Left lung (tissue), 14 donors: ENCODE measurements at places on chromosomes 5 and 9. TPM values are rescaled to one million over a fixed set of nuclear protein-coding genes. Genes with fewer than 3 reads are reported as not detected.

GRCh38 chr5:180197016-180197702 lies 11.9 kb downstream of the RASGEF1C start:
- H3K27me3 ChIP-seq = no peaks in the 10 kb centered on the region
- no peaks in the 10 kb centered on the region for H3K4me1 ChIP-seq
- DNase-seq = no peak

DNA sequence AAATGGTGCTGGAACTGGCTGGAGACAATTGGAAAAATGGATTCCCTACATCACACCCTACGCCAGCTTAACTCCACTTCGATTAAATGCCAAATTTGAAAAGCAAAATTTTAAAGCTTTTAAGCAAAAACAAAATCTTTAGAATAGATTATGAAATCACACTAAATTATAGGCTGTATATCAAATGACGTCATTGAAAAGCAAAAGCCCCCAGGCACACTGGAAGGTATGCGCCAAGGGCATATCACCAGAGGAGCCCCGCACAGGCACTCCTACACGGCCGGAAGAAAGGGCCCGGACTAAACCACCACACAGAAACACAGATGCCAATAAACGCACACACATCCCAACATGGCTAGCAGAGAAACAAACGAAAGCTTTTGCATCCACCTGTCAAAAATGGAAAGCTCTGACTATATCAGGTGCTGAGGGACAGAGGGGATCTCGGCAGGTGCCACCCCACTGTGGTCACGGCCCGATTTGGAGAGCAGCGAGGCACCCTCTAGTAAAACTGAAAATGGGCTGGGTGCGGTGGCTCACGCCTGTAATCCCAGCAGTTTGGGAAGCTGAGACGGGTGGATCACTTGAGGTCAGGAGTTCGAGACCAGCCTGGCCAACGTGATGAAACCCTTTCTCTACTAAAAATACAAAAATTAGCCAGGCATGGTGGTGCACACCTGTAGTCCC lies 17.0 kb upstream of the MXD3 start:
- peak; percentile 18 for DNase-seq
- H3K36me3 ChIP-seq = no peaks in the 10 kb centered on the region
- no peak overlapping the region for H3K4me3 ChIP-seq
- no peak overlapping the region for H3K27ac ChIP-seq
- peaks cover 10% of the 10 kb centered on the region for H3K4me1 ChIP-seq
- no peaks in the 10 kb centered on the region for H3K27me3 ChIP-seq

DNA sequence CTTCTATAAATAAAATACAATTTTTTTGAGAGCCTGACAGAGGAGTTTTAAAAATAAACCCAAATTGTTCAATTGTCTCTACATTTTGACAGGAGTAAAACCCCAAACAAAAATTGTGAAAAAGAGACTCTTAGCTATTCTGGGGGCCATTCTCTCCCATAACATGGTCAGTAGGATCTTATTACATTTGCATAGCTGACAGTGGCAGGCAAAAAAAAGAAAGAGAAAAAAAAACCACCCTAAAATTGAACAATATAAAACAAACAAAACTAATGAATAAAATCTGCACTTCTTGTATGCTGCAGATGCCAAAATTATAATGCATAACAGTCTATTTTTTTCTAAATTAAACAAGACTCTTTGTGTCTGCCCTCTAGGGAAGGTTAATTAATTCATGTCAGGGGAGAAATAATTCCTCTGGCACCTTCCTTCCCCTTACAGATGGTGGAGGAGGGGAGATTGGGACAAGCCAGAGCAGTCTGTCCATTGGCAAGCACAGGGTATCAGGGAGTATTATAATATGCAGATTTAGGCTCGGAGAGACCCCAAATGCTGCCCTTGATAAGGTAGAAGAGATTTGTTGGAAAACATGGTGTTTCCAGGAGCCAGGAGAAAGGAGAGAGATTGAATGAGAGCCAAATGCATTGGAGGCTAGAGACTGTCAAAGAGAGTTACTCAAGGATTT lies 79.7 kb upstream of the CDH6 start:
- no peak for DNase-seq
- H3K27me3 ChIP-seq = no peaks in the 10 kb centered on the region
- H3K4me3 ChIP-seq = no peak overlapping the region
- peaks cover under 1% of the 10 kb centered on the region for H3K4me1 ChIP-seq
- H3K27ac ChIP-seq = no peak overlapping the region
- H3K36me3 ChIP-seq = no peaks in the 10 kb centered on the region

- H3K36me3 ChIP-seq = no peaks in the 10 kb centered on the region
- no peak overlapping the region for H3K4me3 ChIP-seq
- no peaks in the 10 kb centered on the region for H3K27me3 ChIP-seq
- DNase-seq = no peak
These were observed 391.0 kb upstream of the PTPRD start for GRCh38 chr9:11003836-11004235.

GRCh38 chr5:6158974-6159831 lies 219.1 kb downstream of the MED10 start:
- H3K4me1 ChIP-seq = no peaks in the 10 kb centered on the region
- H3K4me3 ChIP-seq = no peak overlapping the region
- DNase-seq = no peak

DNA sequence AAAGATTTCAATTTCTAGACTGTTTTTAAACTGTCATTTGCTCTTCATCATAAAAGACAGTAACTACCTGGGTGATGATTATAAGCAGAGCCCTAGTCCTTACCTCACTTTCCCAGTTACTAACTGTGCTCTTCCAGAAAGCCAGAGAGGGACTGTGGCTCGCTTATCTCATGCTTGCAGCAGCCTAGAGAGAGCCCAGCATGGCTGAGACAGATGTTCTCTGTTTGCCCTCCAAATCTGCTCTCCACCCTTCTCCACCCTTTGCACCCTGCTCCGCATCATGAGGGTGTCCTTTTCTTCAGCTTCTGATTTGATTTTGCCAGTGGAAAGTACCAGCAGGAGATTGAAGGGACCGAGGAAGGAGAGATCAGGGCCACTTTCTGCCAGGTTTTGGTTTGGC lies 61.2 kb upstream of the SELENOP start:
- no peaks in the 10 kb centered on the region for H3K36me3 ChIP-seq
- no peak overlapping the region for H3K4me3 ChIP-seq

DNA sequence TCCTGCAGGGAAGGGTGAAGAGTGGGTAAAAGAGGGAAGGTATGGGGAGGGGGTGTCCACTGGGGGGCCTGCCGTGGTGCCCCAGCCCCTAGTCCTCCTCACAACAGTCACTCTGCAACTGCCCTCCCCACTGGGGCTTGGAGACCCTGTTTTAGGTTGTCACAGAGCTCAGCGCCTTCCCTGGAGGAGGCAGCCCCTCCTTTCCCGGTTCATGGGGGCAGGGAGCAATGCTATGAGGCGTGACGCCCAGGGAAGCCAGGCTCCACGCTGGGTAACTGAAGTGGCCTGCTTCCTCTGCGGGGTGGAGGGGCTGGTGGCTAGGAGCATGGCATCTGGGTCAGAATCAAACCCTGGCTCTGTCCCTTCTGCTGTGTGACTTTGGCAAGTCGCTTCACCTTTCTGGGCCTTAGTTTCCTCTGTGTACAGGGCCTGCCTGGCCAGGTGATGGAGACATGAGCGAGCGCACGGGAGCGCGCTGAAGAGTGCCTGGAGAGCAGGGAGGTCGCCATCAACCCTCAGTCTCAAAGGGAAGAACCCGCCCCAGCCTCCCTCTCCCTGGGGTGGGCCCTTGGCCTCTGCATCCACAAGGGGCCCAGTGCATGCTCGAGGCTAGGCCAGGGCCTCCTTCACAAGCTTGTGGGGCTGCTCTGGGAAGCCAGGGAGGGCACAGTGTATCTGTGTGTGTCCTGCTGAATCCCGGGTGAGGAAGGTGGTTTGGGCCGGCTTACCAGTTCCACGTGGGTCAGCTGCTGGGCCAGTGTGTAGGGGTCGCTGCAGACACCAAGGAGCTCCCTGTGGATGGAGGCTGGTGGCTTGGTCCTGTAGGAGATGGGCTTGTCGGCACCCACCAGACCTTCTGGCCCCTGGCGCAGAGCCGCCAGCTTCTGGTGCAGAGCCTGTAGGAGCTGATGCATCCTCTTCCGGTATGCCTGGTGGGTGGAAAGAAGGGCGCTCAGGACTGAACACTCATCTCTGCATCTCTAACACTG lies 56.4 kb upstream of the RNF130 start:
- H3K27me3 ChIP-seq = peaks cover 13% of the 10 kb centered on the region
- H3K27ac ChIP-seq = no peak overlapping the region
- no peak for DNase-seq
- no peaks in the 10 kb centered on the region for H3K4me1 ChIP-seq
- no peaks in the 10 kb centered on the region for H3K36me3 ChIP-seq

DNA sequence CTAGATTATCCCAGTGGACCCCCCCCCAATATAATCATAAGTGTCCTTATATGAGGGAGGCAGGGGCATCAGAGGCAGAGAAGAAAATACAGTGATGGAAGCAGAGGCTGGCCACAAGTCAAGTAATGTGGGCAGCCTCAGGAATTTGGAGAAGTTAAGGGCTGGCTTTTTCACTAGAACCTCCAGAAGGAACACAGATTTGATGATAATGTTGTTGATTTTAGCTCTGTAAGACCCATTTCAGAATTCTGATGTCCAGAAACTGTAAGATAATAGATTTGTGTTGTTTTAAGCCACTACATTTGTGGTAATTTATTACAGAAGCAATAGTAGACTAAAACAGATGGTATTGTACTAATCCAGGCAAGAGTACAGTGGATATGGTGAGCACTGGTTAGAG lies 36.3 kb upstream of the LRRTM2 start:
- no peak overlapping the region for H3K4me3 ChIP-seq
- no peaks in the 10 kb centered on the region for H3K4me1 ChIP-seq
- no peak overlapping the region for H3K27ac ChIP-seq
- no peaks in the 10 kb centered on the region for H3K27me3 ChIP-seq
- DNase-seq = no peak

DNA sequence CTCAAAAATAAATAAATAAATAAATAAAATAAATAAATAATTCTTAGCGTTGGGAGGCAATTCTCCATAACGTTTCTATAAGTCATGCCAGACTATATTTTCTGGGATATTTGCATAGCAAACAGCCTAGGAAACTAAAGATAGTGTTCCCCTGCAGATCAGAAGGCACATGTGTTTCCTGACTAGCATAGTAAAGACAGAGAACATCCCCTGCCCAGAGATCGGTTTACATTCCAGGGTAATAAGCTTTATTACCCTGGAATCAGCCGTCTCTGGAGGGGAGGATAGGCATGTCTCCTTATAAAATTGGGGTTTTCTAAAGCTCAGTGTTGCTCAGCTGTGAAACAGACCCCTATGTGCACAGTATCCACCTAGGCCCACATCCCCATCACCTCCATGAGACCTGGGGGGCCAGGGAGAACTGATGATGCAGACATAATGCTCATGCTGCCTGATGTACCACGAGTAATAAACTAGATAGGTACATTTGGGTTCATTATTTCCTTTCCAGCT lies 36.9 kb upstream of the IFNK start:
- no peaks in the 10 kb centered on the region for H3K36me3 ChIP-seq
- H3K27me3 ChIP-seq = no peaks in the 10 kb centered on the region
- no peaks in the 10 kb centered on the region for H3K4me1 ChIP-seq
- no peak overlapping the region for H3K4me3 ChIP-seq
- H3K27ac ChIP-seq = no peak overlapping the region

GRCh38 chr5:1808439-1808838 lies 7.2 kb downstream of the NDUFS6 start:
- H3K27ac ChIP-seq = no peak overlapping the region
- no peaks in the 10 kb centered on the region for H3K36me3 ChIP-seq
- no peak overlapping the region for H3K4me3 ChIP-seq
- H3K27me3 ChIP-seq = no peaks in the 10 kb centered on the region

DNA sequence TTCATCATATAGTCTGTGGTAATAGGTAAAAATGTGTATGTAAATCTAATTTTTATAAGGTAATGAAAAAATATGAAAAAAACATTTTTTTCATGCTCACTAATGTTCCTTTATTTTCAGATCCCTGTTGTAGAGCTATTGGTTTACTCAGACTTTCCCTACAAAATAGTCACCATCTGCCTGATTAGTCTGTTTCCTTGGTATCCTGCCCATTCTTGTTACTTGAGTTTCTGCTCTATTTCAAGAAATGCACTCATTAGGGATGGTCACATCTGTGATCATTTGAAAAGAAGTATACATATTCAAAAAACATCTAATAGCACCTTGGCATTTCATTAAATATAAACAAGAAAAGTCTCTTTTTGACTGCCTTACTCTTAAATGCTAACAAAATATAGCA lies 21.6 kb upstream of the RASA1 start:
- no peaks in the 10 kb centered on the region for H3K27me3 ChIP-seq
- H3K4me3 ChIP-seq = no peak overlapping the region
- no peaks in the 10 kb centered on the region for H3K36me3 ChIP-seq
- H3K27ac ChIP-seq = no peak overlapping the region

- H3K4me1 ChIP-seq = no peaks in the 10 kb centered on the region
- H3K27ac ChIP-seq = no peak overlapping the region
- H3K36me3 ChIP-seq = no peaks in the 10 kb centered on the region
- H3K4me3 ChIP-seq = no peak overlapping the region
- no peak for DNase-seq
- H3K27me3 ChIP-seq = no peaks in the 10 kb centered on the region
These were observed 90.5 kb upstream of the AGXT2 start for GRCh38 chr5:35138232-35138631.

DNA sequence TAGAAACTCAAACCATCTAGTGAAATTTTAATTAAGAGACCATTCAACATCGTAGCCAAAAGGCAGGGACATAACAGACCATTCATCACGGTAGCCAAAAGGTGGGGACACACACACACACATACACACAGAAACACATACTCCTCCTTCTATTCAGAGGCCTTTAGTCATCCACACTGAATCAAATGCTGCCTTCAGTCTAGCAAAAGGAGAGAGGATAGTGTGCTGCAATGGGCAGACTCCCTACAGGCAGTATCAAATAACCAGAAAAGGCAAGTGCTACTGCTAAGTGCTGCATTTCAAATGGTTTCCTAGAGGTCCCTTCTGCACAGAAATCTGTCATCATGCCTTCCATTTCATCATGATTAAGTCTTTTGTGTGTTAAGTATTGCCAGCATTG lies 303.9 kb downstream of the TRIM32 start:
- H3K36me3 ChIP-seq = no peaks in the 10 kb centered on the region
- H3K4me1 ChIP-seq = no peaks in the 10 kb centered on the region
- H3K27me3 ChIP-seq = no peaks in the 10 kb centered on the region
- H3K27ac ChIP-seq = no peak overlapping the region

DNA sequence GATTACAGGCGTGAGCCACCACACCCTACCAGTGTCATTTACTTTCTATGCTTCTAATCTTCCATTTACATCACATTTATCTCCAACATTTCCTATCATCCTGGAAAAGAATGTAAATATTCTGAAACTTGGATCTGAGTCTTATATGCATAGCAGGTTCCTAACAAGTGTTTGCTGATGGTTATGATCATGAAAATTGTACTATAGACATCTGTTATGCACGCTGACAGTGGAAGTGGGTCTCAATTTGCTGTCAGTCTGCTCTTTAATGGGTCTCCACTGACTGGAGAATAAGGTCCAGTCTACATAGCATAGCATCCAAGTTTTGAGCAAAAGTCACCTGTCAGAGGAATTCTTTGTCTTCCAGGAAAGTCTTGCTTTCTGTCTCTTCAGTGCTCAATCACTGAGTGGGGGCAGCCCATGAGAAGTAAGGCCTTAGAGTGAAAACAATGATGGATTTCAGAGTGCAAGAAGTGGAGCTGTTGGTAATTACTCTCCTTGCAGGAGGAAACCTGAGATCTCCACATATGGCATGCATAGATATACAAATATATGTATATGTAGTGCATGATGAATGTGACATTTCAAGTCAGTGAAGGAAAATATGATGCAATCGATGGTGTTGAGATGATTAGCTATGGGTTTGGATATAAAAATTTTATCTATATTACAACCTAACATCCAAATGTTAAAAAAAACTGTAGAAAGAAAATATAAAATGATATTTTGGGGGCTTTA lies 29.2 kb upstream of the MSANTD3 start:
- H3K36me3 ChIP-seq = no peaks in the 10 kb centered on the region
- no peak for DNase-seq
- no peak overlapping the region for H3K4me3 ChIP-seq
- no peaks in the 10 kb centered on the region for H3K27me3 ChIP-seq

Gene CACFD1
- total RNA-seq = 48.4 TPM

Gene SLC22A4
- total RNA-seq = 10.3 TPM

Gene TMEFF1
- total RNA-seq = not detected

Gene OR1J2
- total RNA-seq = not detected
